ENCODE measurements at places on chromosomes 4 and X.

DNA sequence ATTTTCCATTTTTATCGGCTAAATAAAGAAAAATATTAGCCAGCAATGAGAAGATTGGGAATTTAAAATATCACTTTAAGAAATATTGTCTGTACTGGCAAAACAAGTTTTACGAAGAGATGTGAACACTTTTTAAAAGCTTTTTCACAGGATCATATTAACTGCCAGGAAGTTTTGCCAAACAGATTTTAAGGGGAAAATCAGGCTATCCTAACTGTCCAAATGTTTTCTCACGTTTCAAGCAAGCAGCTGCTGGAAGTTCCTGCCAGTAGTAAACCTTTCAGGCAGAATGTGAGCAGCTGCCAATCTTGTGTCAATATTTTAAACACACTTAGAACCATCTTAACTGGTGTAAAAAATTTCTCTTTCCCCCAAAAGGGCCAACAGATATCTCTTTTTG, 101.1 kb downstream of the ADGRL3 start:
- no peak for DNase-seq

DNA sequence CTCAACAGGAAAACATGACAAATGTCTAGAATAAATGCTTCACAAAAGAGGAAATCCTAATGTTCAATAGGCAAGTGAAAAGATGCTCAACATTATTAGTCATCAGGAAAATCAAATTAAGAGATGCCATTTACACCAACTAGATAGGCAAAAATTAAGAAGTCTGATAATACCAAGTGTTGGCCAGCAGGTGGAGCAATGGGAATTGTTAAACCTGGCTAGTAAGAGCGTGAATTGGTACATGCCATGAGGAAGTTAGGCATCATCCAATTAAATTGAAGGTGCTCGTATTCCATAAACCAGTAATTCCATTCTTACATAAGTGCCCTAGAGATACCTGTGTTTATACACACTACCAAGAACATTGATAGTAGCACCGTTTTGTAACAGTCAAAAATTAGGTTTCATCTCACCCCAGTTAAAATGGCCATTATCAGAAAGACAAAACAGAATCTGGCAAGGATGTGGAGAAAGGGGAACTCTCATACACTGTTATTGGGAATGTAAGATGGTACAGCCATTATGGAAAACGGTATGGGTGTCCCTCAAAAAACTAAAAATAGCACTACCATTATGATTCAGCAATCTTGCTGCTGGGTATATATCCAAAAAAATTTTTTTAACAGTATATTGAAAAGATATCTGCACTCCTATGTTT, 14.0 kb upstream of the ZCCHC18 start:
- no peak for DNase-seq

DNA sequence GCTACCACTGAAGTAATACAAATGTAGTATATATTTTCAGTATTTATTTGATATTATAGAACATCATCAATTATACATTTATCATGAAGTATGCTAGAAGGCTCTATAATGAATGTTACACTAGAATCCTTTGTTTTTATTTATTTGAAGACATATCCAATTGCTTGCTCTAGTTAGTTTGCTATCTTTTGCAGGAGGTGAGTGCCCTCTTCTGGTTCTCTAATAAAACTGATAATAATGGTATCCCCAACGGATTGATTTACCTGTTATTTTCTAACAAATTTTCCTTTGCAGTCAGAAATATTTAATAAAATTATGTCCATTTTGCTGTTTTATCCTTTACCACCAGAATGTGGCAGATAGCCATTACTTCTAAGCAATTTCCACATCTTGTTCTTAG, 274.3 kb upstream of the TACR3 start:
- DNase-seq: no peak

DNA sequence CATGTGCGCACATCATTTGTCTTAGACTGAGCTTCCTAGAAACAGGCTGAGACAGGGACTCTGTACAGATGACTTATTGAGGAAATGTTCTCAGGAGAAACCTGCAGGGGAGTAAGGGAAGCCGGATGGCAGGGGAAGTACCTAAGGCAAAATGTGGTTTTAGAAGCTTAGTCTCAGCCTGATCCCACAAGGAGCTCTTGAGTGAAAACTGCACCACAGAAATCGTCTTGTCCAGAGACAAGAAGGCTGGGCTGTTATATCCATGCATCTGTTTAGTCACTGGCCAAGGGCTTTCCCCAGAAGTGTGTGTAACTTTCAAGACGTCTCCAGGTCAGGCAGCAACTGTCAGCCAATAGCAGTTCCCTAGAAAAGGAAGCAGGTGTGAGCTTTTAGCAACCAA, 86.0 kb downstream of the FUNDC1 start:
- no peak for DNase-seq

- no peak for DNase-seq
Observed at GRCh38 chr4:140300271-140300970, 73.0 kb upstream of the SCOC start.

DNA sequence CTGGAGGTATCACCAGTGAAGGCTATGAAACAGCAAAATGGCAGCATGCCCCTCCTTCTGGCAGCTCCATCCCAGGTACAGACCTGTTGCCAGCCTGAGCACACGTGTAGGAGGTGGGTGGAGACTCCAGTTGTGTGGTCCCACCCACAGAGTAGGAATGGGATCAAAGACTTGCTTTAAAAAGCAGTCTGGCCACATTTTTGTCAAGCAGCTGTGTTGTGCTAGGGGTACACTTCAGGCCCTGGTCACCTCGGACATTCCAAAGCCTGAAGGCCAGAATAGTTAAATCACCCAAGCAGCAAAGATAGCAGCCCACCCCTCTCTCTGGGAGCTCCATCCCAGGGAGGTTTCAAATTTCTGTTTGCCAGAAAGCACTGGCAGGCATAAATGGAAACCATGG, 20.3 kb upstream of the AMBN start:
- no peak for DNase-seq

- no peak for DNase-seq
Observed at GRCh38 chr4:122814426-122814825, 12.2 kb upstream of the FGF2 start.

- no peak for DNase-seq
Observed at GRCh38 chrX:123223859-123224258, 39.8 kb downstream of the GRIA3 start.

GRCh38 chr4:121108557-121108956, 36.2 kb upstream of the NDNF start:
- no peak for DNase-seq

DNA sequence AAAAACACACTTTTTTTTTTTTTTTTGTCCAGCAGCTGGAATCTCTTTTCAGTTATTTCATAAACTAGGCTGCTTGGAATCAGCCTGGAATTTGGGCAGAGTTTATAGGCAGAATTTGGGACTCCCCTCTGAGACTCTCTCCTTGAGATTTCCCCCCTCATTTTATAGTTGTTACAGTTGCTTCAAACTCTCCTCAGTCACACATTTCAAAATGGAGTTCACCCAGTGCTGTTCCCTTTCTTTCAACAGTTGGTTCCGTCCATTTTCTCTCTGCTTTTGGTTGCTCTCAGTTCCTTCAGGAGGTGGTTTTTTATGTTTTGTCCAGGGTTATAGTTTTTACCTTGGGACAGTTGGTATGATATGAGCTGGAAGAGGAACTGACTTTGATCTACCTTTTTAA, 27.5 kb downstream of the NSD2 start:
- no peak for DNase-seq

DNA sequence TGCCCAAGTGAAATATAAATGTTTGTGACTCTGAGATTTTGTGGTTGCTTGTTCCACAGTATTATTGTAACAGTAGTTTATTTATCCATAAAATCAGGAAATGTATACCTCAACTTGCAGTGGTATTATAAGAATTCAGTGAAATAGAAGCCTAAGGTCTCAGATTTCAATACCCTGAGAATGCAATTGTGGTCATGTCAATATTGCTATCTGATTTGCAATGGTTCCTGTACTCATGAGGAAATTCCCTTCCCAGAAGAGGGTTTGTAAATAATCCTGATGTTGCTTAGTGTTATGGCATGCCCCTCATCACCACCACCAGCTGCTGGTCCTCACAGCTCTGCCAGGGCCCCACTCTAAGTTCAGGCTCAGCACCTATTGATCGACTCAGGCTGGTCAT, 67.8 kb downstream of the SLC34A2 start:
- no peak for DNase-seq

- no peak for DNase-seq
Observed at GRCh38 chr4:110245577-110245976, 47.2 kb upstream of the ELOVL6 start.

GRCh38 chrX:110311437-110312230, 6.3 kb downstream of the AMMECR1 start:
- no peak for DNase-seq

DNA sequence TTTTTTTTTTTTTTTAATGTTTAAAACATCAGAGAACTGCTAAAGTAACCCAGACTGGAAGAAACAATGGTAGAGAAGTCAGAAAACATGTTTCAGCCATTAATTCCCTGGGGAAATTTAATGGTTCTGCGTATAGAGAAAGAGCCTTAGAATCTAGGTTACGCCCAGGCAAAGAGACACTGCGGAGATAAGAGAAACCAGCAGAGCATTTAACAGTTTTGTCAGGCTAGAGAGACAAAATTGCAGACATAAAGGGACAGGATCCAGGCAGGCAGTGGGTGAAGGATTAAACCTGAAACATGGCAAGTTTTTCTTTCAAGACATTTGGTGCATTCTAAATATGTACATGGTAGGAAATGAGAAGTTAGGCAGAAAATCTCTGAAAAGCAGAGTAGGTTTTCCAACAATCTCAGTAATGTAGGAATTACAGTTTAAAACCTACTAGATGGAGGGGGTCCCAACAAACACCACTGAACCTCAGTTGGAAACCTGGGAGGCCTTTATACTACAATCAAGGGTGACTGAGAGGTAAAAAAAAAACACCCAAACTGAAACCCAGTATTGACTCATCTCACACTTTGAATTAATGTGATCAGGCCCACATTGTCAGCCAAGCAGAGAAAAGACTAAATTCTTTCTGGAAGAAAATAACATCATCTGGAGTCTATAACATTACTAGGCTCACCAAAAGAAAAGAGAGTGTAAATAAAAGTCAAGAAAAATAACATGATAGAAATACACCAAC, 254.2 kb upstream of the NWD2 start:
- DNase-seq: no peak

DNA sequence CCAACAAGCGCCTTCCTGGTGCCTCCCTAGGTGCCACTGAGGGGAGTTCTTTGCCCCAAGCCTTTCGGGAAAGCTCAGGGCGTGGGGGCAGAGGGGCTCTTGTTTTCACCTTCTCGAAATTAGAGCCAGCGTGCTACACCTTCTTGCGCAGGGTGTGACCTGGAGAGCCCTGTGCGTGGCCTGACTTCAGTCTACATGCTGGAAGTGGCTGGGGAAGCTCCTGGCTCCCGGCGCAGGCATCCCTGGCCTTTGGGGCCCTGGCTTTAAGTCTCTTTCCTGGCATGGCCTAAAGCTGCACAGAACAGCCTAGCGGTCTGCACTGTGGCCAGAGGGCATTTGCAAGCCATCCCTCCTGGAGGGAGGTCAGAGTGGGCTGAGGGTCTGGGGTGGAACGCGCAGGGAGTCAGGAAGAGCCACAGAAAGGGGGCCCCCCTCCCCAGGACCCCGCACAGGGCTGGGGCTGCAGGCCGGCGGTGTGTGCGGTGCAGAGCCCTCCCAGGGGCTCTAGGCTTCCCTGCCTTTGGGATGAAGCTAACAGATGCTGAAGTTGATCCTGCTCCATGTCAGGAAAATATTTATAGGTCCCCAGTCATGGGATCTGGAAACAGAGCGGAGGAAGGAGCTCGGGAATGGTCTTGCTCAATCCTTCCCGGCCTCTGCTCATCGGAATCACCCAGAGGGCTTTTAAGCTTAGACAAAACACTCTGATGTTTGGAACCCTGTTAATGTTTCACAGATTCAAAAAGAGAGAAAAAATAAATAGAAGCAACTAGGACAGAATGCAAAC, 781 bp upstream of the SPON2 start:
- no peak for DNase-seq

- no peak for DNase-seq
Observed at GRCh38 chr4:40581254-40582140, 48.2 kb downstream of the RBM47 start.

DNA sequence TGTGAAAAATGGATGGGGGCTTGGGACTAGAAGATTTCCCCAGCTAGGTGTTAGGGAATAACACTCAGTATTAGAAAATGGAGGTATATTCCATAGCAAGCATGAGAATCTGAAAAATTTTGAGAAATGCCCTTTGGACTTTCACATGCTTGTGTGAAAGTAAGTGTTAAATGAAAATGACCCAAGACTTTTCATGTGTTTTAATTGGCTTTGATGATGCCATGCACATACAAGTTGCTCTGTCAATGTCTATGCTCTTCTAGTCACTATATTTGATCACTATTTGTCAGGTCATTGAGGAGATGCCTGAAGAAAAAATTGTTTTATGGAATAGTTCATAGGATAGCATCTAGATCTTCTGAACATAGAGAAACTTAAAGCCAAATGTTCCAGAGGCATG, 147.6 kb downstream of the SH2D1A start:
- DNase-seq: no peak

DNA sequence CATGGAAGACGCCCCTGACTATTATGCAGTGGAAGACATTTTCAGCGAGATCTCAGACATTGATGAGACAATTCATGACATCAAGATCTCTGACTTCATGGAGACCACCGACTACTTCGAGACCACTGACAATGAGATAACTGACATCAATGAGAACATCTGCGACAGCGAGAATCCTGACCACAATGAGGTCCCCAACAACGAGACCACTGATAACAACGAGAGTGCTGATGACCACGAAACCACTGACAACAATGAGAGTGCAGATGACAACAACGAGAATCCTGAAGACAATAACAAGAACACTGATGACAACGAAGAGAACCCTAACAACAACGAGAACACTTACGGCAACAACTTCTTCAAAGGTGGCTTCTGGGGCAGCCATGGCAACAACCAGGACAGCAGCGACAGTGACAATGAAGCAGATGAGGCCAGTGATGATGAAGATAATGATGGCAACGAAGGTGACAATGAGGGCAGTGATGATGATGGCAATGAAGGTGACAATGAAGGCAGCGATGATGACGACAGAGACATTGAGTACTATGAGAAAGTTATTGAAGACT, 3.6 kb downstream of the TSPYL2 start:
- DNase-seq: no peak

- no peak for DNase-seq
Observed at GRCh38 chrX:152530967-152531366, 79.9 kb upstream of the GABRA3 start.

- no peak for DNase-seq
Observed at GRCh38 chr4:129823105-129823504, 727.2 kb downstream of the C4orf33 start.

DNA sequence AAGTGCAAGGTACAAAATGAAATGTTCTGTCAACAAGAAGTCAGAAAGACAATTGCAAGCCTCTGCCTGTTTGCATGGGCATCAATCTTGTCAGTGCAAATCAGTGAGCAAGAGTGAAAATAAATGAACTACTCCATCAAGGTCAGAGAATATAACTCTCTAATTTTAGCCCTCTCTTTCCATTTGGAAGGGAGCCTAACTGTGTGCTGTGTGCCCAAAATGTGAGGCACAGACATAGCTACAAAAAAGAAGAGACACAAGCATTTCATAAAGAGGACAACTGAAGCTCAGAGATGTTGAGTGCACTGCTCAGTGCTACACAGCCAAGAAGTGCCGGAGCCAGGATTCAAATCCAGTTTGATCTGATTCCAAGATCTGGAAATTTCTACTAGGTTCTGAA, 114.3 kb downstream of the SLC2A9 start:
- DNase-seq: no peak

All from suprapubic skin (tissue), 4 donors.